ENCODE measurements at places on chromosomes 7 and 10. TPM values are rescaled to one million over a fixed set of nuclear protein-coding genes. Genes with fewer than 3 reads are reported as not detected.
A peak's percentile ranks its signal among the peaks of the same experiment; 100 is the strongest.

PLAU gene
- 8.1 TPM for total RNA-seq

UCN3 gene
- not detected for total RNA-seq

DNA sequence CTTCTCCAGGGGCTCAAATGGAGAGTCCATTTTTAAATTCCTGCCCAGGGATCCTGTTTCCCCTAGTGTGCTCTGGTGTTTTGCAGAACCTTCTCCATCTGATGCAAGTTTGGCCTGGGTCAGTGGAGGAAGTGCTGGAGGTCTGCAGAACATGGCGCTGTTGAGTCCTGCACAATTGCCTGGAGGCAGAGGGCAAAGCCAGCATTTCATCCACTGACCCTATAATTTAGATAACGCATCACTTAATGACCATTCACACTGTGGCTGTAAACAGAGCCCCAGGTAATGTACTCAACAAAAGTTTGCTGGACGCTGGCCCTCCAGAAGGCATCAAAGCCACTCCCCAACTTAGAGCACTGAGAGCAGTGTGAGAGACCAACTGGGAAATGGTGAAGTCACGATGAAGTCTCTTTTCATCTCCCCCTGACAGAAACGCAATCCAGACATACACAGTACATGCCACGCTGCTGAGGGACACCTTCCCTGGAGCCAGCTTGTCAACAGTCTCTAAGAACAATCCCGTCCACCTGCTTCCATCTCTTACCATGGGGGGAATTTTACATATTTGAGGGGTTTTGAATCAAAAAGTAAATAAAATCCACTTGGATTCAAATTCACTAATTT is 13.4 kb downstream of the C10orf71 start:
- DNase-seq, result no peak

DNA sequence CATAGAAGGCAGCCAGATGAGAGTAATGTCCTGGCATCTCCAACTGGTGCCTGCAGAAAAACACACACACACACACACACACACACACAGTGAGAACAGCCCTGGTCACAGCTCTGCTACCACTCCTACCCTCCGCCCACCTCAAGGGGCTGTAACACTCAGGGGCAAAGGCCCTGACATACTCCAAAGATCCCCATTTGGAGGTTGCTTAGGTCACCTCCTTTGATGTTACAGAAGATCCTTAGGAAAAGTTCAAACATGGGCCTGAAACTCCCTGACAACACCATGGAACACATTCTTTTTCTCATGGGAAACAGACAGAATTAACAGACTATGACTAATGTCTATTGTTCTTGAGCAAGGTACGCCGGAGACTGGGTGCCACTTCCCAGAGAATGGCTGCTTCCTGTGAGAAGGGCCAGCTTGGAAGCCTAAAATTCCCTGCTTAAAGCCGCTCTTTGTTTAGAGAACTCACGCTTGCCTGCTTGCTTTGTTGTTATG is 27.7 kb downstream of the DENND11 start:
- DNase-seq, result peak; percentile 71

MMS19 gene
- 98.8 TPM for total RNA-seq

CNNM1 gene
- 3.8 TPM for total RNA-seq

RELN gene
- 3.3 TPM for total RNA-seq

CYP3A7 gene
- not detected for total RNA-seq

RBP3 gene
- total RNA-seq, result not detected

DNA sequence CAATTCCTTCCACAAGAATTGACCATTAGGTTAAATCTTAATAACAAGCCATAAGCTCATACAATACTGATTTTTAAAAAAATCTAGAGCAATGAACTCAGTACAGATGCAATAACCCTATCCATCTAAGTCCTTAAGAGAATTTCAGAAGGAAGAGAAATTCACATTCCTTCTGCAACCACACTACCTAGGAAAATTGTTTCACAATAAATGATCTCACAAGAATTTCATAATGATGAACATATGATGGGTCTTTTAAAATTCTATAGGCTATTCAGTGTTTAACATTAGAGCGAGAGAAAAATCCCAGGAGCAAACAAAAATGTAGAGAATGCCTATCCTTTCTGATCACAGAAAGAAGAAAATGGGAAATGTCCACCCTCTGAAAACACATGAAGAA is 70.0 kb upstream of the MAGI2 start:
- no peak for DNase-seq

KCNIP2 gene
- 3.1 TPM for total RNA-seq

VSTM4 gene
- total RNA-seq, result 0.51 TPM

- DNase-seq, result no peak
These were observed 2.4 kb upstream of the ARID5B start for GRCh38 chr10:61899069-61899531.

DNA sequence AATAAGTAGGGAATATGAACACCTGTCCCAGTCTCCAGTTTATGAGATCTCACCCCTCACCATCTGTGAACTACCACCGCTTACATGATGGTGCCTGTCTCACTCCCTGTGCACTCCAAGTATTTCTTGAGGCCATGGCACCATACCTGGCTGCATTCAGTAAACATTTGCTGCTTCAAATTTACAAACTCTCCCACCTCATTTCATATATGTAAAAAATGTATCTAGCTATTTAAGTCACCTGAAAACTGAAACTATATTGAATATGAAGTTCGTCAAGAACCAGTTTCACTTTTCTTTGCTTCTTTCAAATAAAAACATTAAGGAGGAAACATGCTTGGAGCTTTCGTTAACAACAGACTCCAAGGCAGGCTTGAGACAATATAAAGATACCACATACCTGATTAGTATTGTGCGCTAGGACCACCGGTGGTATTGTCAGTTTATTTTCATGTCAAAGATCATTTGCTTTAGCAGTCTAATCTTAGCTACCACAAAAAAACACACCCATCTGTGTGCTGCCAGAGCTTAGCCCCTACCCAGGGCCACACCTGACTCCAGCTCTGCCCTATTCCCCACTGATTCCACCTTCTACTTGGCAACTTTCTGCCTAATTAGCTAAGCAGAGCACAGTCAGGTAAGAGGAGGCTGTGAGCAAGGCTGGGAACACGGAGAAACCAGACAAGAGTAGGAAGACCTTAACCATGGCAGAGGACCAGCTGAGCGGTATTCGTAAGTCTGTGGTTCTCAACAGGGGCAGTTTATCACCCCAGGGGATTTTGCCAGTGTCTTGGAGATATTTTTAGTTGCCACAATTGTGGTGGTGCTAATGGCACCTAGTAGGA is 92.0 kb downstream of the ZFAND4 start:
- DNase-seq, result peak; percentile 47

HMX3 gene
- not detected for total RNA-seq

ZNF467 gene
- 0.91 TPM for total RNA-seq

CPXM2 gene
- total RNA-seq, result 1.4 TPM

DNA sequence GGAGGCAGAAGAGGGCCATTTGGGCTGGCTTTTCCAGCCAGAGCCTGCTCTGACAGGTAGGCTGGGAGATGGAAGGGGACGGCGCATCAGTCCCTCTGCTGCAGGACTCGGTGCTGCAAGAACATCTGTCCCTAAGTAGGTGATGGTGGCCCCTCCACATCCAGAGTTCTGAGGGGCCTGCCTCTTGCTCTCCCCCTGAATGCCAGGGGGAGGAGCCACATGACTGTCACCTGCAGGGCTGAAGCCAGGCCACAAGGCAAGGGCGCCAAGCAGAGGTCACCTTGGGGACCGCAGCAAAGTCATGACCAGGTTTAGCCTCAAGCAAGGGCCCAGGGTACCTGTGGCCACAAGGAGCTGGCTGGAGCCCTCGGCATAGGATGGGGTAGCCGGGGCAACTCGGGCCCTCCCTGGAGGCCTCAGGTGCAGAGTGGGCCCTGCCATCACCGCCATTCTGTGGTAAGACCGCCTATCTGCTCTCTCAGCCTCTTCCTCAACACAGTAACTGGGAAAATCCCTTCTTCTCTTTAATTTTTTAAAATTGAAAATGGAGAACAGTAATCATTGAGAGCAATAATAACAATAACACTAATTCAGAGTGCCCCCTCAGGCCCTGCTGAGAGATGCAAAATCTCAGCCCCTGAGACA is 99.3 kb downstream of the FAM53B start:
- DNase-seq, result peak; percentile 78

DNA sequence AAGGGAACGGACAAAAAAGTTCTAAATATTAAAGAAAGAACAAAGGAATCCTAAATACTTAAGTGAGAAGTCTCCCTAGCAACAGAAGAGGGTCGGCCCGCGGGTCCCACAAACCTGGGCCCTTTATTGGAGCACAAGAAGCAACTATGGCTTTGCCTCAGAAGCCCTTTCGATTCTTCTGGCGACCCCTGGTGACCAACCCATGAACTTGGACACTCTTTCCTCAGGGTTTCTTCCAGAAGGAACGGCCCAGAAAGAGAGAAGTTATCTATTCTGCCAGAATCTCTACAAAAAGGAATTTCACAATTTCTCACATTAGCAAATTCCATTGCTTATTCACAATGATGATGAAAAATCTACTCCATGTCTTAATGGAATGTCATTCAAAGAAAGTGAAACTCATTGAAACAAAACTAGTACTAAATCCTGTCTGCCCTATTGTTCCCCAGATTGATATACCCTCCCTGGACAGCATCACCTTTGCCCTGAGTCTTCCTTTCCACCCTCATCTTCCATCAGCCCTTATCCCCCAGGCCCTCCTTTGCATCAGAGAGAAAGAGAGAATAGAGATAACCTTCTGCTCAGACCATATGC is 43.7 kb downstream of the CPVL start:
- DNase-seq, result peak; percentile 89

- DNase-seq, result peak; percentile 85
These were observed 102.7 kb upstream of the TNRC18 start for GRCh38 chr7:5526100-5526905.

FOXP2 gene
- total RNA-seq, result 13.8 TPM

- no peak for DNase-seq
These were observed 171.6 kb downstream of the CCDC3 start for GRCh38 chr10:12829831-12830390.

FAM20C gene
- 33.5 TPM for total RNA-seq

WEE2 gene
- not detected for total RNA-seq

DNA sequence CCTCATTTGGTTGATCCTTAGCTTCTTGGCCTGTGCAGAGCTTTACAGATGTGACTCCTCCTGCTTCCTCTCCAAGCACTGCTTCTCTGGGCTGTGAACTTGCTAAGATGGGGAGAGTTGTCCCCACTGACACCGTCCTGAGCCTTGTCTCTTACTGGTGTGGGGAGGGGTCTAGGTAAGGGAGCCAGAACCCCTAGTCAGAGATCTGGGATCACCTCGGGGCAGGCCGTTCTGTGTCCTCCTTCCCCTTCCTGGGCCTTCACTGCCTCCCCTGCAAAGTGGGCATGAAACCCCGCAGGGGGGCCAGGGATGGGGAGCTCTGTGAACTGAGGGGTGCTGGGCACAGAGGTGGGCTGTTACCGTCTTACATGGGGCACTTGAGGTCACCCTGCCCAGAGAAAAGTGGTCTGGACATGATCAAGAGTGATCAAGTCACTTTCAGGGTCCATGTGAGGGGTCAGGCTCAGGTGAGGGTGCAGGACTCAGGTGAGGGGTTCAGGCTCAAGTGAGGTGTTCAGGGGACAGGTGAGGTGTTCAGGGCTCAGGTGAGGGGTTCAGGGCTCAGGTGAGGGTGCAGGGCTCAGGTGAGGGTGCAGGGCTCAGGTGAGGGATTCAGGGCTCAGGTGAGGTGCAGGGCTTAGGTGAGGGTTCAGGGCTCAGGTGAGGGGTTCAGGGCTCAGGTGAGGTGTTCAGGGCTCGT is 86.2 kb downstream of the ADCY1 start:
- DNase-seq, result peak; percentile 30

- DNase-seq, result no peak
These were observed 4.1 kb downstream of the LAMB1 start for GRCh38 chr7:107998660-107999480.

- DNase-seq, result peak; percentile 81
These were observed 15.1 kb downstream of the LSMEM1 start for GRCh38 chr7:112495810-112496462.

GRCh38 chr10:100985336-100985735 is 2.0 kb downstream of the MRPL43 start:
- no peak for DNase-seq

ATP6V0A4 gene
- total RNA-seq, result 0.16 TPM

Measured in endodermal cell (in vitro differentiated cells).